Cardiac septum (tissue), 1 donor: ENCODE measurements at places on chromosomes 11 and 22. TPM values are rescaled to one million over a fixed set of nuclear protein-coding genes. Genes with fewer than 3 reads are reported as not detected.
A peak's percentile ranks its signal among the peaks of the same experiment; 100 is the strongest.

GRCh38 chr11:86632499-86633269 lies 39.7 kb downstream of the ME3 start:
- DNase-seq = no peak

GRCh38 chr11:9263840-9264315 lies 1.3 kb downstream of the DENND5A start:
- no peak for DNase-seq

GRCh38 chr11:102935514-102935913 lies 20.0 kb downstream of the MMP13 start:
- DNase-seq = no peak

DNA sequence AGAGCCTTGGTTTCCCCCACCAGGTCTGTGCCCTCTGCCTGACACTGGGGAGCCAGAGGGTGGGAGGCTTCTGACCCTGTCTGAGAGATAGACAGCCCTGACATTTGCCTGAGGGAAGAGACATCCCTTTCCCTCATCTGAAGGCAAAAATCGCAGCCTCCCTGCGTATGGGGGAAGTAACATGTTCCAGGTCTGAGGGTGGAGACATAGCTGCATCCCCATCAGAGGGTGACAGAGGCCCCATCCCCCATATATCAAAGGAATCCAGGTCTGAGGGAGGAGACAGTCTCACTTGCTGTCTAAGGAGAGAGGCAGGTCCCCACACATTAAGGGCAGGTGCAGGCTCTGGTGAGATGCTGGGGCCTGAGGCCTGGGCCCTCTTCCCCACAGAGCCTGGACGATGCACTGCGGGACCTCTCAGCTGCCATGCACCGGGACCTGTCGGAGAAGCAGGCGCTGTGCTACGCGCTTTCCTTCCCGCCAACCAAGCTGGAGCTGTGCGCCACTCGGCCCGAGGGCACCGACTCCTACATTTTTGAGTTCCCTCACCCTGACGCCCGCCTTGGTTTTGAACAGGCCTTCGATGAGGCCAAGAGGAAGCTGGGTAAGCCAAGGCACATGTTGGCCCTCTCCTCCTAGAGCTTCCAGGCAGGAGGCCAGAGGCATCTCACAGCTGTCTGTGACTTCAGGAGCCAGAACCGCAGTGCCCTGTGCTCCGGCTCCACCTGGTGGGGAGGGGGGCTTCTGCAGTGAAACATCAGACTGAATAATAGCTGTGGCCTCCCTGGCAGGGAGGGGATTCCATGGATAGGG lies 16.1 kb upstream of the RELT start:
- DNase-seq = no peak

- DNase-seq = no peak
Measured at GRCh38 chr11:12354750-12355545, 22.4 kb upstream of the PARVA start.

DNA sequence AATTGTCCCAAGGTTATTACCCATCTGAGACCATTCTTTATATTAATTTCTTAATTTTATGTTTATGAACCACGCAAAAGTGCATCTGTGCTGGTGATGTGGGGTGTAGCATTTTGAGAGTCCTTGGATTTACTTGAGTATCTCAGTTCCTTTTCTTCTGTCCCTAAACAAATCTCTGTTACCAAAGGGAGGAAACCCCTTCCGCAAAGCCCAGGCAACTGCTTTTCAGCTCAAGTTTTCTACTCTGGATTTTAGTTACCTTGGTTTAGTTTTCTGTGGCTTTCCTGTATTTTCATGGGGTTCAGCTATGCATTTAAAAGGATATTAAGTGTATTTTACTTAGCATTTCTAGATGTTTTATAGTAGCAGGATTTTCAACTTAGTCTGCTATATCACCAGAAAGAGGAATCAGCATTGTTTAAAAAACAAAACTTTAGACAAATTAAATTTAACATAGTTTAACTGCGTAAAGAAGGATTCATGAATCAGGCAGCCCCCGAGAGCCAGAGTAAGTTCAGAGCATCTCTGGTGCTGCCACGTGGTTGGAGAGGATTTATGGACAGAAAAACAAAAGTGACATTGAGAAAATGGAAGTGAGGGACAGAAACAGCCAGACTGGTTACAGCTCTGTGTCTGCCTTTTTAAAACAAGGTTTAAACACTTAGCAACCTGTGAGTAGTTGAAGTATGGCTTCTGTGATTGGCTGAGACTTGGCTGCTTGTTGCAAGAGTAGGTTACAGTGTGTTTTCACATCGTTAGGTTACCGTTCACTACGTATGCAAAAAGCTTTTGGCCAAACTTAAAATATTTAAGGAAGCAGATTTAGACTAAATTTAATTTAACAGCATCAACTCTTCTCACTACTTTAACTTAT lies 9.6 kb downstream of the ADM start:
- DNase-seq = no peak

DNA sequence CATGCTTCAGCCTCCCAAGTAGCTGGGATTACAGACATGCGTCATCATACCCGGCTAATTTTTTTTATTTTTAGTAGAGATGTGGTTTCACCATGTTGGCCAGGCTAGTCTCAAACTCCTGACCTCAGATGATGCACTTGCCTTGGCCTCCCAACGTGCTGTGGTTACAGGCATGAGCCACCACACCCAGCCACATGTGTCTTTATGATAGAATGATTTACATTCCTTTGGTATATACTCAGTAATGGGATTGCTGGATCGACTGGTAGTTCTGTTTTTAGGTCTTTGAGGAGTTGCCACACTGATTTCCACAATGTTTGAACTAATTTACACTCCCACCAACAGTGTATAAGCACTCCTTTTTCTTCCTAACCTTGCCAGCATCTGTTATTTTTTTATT lies 276.2 kb downstream of the METTL15 start:
- no peak for DNase-seq

- DNase-seq = no peak
Measured at GRCh38 chr11:83195143-83195466, 1.6 kb downstream of the ANKRD42 start.

GRCh38 chr11:67082071-67082791 lies 25.6 kb downstream of the RHOD start:
- no peak for DNase-seq

- no peak for DNase-seq
Measured at GRCh38 chr11:34345991-34346480, 11.8 kb downstream of the ABTB2 start.

DNA sequence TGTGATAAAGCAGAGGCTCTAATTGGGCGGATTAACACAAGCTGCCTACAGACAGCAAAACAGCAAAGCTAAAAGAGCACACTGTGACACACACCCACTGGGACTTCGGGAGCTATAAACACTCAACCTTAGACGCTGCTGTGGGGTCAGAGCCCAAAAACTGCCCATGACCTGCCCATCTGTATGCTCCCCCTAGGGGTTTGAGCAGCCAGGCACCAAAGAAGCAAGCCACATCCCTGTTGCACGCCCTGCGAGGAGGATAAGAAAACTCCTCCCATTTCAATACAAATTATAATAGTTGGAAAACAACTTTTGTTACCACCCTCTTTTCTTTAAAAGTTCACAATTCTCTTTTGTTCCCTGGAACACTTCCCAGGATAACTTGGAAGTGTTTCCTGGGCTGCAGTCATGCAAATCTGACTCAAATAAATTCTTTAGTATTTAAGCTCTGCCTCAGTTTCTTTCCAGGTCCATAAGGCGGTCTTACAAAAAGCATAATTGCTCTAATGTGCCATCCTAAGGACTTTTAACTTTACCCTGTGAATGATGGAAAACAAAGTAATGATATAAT lies 86.4 kb downstream of the DLG2 start:
- no peak for DNase-seq

DNA sequence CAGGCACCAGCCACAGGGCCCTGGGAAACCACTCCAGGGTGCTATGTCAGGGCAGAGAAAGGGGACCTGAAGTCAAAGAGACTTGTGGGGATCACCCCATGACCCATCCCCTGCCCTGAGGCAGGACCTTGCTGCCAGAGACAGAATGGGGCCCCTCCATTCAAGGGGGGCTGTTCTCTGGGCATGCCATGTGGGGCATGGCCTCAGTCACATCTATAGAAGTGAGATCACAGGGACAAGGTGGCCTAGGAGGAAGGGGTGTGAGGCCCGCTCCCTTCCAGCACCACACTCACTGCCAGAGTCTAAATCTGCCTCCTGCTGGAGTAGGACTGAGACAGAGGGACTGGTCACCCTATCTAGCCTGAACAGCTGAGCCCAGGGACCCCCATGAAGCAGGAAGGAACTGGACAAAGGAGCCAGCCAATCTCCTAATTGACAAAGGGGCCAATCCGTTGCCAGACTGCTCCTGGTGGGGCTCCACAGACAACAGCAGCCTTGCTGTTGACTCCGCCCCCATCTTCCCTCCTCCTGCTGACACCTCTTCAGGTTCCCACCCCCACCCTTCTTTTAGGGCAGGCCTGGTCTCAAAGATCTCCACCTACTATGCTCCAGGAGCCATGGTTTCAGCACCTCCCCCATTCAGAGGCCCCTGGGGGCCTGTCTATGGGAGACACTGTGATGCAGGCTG lies 26.0 kb downstream of the NEAT1 start:
- DNase-seq = peak; percentile 63

GRCh38 chr11:4083198-4083597 lies 11.4 kb upstream of the RRM1 start:
- no peak for DNase-seq

DNA sequence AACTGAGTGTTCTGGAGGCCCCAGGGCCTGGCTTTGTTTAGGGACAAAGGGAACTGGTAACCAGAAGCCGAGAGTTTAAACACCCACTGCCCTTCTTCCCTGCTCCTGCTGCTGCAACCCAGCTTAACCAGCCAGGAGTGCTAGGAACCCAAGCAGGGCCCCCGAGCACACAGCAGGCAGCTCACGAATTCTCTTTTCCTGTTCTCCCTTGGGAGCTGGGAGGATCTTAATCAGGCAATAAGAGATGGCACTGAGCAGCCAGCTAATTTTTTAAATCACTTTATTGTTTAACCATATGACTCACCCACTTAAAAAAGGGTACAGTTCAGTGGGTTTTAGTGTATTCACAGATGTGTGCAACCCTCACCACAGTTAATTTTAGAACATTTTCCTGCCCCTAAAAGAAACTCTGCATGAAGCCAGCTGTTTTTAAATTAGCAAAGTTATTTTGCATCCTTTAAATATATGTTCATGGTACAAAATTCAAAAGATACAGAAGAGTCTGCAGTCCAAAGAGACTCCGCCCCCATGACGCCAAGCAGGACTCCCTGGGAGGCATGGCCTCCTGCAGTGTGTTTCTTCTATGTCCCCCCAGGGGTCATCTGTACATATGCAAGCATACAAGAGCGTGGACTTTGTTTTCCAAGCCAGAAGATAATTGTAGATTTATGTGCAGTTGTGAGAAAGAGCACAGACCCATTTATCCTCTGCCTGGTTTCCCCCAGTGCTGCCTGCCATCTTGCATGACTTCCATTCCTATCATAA lies 18.9 kb upstream of the PPP6R3 start:
- DNase-seq = no peak

DNA sequence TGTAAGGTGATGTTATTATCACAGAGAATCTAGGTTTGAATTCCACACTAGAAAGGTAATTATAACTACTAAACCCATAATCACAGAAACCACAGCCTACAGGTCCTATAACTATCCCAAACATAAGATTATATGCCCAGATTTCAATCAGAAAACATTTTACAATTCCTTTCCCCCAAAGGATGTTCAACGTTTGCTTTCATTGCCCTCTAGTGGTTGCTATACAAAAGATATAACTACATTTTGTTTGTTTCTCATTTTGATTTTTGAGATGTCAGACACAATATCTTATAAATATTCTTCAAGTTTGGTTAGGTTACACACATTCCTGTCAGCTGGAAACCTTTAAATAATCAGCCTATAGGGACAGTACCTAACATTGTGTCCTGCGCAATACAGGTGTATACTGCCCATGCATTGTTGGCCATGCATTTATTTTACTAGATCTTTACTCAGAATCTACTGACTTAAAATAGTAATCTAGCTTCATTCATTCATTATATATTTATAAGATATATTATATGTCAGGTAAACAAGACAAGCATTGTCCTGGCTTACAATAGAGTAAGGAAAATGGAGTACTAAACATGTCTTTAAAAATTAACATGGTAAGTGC lies 530.5 kb upstream of the CCDC90B start:
- no peak for DNase-seq

GRCh38 chr11:134119094-134119493 lies 50.2 kb downstream of the JAM3 start:
- DNase-seq = no peak

DNA sequence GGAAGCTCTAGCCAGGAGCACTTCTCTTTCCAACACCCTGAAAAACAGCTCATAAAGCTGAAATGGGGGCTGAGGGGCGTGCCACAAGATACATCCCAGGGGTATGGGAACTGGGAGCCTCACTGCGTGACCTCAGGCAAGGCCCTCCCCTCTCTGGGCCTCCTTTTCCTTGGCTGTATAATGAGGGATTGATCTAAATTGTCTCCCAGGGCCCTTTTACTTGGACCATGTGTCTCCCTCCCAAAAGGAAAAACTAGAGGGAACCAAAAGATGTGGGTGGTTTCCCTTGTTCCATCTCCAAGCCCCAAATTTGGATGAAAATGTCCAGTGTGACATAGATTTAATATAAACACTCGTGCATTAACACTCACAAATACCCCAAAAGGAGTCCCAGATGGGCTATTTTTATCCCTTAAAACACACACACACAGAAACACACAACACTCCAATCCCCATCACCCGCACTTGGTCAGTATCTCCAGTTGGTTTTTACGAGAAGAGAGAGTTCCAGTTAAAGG lies 25.9 kb upstream of the SMTN start:
- DNase-seq = no peak

GRCh38 chr11:16297332-16297731 lies 59.0 kb downstream of the SOX6 start:
- no peak for DNase-seq

DNA sequence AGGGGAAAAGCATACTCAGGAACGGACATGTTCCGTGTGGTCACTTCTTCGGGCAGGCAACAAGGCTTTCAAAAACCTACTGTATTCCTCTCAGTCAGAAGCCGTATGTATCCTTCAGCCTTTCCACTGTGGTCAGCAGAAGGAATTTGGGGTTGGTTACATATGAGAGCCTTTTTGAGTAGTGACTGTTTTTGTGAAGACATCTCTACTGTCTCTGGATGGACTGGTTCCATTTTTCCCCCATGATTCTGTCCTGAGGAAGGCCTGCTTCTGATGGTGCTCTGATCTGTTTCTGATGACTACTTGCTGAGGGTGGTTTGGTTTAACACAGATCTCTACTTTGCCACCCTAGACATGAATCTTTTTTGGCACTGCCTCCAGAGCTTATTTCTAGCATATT lies 63.7 kb upstream of the HORMAD2 start:
- DNase-seq = no peak

GRCh38 chr11:92964471-92964870 lies 5.0 kb upstream of the MTNR1B start:
- no peak for DNase-seq

SLCO2B1 gene
- 14.3 TPM for total RNA-seq

LIF gene
- total RNA-seq = 0.78 TPM

BIK gene
- total RNA-seq = not detected

OR51I1 gene
- not detected for total RNA-seq

CREB3L1 gene
- 8.6 TPM for total RNA-seq

NXF1 gene
- total RNA-seq = 36.7 TPM

POU2AF3 gene
- total RNA-seq = not detected

CCDC88B gene
- total RNA-seq = 6.3 TPM

NUCB2 gene
- 91.6 TPM for total RNA-seq

PIH1D2 gene
- total RNA-seq = 2.0 TPM

SLC5A1 gene
- total RNA-seq = 28.4 TPM

OR9I1 gene
- not detected for total RNA-seq
